ENCODE measurements at places on chromosomes 2 and 18.

DNA sequence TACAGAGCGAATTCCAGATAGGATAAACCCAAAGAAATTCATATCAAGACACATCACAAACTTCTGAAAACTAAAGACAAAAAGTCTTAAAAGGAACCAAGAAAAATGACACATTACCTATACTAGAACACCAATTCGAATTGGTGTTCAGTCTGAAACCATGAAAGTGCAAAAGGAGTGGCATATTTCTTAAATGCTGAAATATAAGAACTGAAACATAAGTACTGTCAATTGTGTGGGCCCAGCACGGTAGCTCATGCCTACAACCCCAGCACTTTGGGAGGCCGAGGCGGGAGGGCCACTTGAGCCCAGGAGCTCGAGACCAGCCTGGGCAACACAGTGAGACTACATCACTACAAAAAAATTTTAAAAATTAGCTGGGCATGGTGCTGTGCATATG, 43.4 kb downstream of the TMEM131 start:
- no peak for DNase-seq

- no peak for DNase-seq
Observed at GRCh38 chr2:167843217-167843616, 404.2 kb downstream of the STK39 start.

- DNase-seq, result no peak
Observed at GRCh38 chr18:58275176-58275575, 231.2 kb downstream of the NEDD4L start.

- no peak for DNase-seq
Observed at GRCh38 chr18:31774477-31774785, 13.8 kb upstream of the SLC25A52 start.

GRCh38 chr18:69789794-69790193, 157.9 kb downstream of the CD226 start:
- no peak for DNase-seq

Measured in CD4-positive, alpha-beta memory T cell (primary cell).